Stimulated activated CD8-positive, alpha-beta memory T cell treated with anti-CD3 and anti-CD28 coated beads, Interleukin-4, amount 100 ng/mL, for 48 hours (primary cell): ENCODE measurements at places on chromosomes 2 and 18.

- no peak for DNase-seq
Observed at GRCh38 chr2:37984176-37984575, 59.1 kb downstream of the RMDN2 start.

GRCh38 chr18:36760598-36760997, 68.2 kb downstream of the TPGS2 start:
- no peak for DNase-seq

- DNase-seq, result no peak
Observed at GRCh38 chr2:137966043-137966442, 1.8 kb downstream of the HNMT start.

DNA sequence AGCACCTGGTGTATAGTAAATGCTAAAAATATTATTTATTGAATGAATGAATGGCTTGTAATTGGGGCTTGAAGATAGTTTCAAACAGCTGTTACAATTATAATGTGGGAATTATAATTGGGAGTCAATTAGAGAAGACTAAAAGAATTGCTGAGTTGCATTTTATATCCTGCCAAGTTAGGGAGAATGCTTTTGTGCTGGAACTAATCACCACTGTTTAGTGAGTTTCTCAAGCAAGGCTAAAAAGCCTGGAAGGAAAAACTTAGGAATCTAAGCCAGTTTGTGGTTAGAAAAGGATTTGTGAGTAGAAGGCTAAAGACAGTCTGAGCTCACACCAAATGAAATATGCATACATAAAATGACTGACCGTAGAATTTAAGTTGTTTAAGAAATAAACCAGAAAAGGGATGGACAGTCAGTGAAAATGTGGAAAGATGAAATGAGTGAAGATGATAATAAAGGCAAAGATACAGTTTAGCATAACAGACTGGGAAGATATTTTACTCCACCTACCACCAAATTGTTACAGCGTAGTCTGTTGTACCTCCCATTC, 647.7 kb upstream of the FSHR start:
- no peak for DNase-seq

GRCh38 chr2:30769891-30770462, 37.3 kb downstream of the CAPN13 start:
- peak; percentile 17 for DNase-seq

DNA sequence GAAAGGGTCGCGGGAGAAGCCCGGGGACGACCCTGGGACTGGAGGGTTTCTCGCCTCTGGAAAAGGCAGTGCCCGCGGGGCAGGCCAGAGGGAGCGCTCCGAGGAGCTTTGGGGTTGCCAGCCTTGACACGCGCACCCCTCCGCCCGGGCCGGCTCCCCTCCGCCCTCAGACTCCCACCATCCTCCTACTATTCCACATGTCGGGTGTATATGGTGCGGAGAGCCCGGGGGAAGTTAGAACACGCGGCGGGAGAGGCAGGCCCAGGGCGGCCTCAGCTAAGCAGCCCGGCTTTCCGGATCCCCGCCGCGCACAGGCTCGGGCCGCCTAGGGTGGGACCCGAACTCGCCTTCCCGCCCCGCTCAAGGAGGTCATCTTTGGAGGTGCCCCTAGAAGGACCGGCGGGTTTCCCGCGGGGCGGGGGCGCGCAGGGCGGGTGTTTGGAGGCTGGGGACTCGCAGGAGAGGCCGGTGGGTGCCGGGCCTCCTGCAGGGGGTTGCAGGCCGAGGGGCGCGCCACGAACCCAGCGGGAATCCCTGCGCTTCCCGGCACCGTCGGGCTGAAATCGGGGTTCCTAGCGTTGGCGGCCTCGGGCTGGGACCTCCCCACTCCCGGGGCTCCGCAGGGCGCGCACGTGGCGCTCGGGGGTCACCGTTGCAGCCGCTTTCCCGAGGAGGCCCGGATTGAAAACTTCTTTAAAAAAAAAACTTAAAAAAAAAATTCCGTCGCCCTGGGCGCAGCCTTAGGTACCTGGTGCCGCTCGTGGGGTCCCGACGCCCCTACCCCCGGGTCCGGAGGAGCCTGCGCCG, 3.7 kb downstream of the NFATC1 start:
- DNase-seq, result peak; percentile 63

DNA sequence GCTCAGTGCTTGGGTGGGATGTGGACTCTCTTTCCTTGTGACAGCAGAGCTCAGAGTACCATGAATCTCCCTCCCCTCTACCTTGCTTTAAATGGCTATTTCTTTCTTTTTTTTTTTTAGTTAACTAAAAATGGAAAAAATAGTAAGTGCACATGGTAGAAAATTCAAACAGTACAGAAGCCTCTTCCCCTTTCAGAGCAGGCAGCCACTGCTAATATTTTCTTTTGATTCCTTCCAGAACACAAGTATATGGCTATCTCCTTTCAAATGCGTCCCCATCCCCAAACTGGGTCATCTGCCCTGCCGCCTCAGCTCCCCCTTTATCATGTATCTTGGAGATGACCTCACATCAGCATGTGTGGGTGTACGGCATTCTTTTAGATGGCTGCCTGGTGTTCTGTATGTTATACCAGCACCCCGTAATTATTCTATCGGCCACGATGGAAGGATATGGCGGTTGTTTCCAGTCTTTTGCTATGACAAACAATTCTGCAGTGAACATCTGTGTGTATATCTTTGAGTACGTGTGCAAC, 70.5 kb upstream of the DLX2 start:
- DNase-seq, result no peak

DNA sequence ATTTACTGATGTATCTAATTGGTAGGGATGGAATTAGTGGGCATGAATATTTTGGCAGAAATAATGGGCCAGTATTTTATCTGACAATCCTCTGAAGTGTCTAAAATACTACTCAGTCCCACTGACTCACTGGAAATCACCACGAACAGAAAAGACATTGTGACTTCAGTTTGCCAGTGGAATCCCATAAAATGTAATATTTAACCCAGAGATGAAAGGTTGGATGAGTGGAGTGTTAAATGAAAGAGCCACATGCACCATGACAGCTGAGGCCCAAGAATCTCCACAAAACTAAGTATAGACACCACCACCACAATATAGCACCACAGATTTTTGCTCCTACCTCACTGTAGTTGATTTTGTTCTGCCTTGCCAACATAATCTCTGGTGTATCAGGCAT, 103.9 kb downstream of the NEB start:
- DNase-seq, result no peak

DNA sequence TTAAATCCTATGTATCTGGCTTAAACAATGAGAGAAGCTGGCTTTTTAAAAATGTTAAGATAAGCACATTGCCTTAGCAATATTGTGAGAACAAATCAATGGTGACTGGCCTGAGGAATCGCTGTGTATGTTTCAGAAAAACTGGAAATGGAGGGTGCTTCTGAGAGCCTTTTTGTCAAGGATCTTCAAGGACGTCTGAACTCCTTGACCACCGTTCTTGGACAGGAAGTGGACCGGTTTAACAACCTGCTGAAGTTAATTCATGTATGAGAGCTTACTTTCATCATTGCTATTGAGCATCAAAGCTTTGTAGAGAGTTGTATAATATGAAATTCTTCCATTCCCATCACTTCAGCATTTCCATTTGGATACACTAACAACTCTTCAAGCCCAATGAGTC, 72.6 kb downstream of the TRABD2A start:
- DNase-seq, result no peak

DNA sequence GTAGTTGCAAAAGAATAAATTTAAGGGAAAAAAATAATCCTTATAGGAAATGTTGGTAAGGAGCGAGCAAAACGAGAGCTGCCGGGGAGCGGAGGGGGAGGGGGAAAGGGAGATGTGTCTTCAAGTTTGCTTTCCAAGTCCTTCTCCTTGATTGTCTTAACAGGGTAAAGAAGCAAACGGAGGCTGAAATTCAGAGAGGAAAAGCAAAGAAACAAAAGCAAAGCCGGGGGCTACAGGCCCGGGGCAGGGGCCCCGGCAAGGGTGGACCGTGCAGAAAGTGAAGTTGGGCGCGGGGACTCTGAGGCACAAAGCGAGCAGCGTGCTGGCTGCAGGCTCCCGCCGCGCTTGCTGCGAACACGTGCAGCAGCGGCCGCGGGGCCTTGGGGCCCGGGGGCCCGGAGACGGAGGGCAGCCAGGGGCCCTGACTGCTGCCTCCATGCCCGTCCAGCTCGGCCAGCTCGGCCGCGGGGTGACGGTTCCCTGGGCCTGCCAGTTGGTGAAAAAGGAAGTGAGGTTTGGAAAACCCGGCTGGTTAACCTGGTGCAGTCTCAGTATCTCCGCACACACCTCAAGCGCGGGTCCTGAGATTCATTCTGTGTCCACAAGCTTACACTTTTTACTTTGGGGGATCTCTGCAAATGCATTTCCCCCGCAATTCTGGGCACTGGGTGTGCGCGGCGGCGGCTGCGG, 4.1 kb downstream of the BCL11A start:
- DNase-seq, result no peak

DNA sequence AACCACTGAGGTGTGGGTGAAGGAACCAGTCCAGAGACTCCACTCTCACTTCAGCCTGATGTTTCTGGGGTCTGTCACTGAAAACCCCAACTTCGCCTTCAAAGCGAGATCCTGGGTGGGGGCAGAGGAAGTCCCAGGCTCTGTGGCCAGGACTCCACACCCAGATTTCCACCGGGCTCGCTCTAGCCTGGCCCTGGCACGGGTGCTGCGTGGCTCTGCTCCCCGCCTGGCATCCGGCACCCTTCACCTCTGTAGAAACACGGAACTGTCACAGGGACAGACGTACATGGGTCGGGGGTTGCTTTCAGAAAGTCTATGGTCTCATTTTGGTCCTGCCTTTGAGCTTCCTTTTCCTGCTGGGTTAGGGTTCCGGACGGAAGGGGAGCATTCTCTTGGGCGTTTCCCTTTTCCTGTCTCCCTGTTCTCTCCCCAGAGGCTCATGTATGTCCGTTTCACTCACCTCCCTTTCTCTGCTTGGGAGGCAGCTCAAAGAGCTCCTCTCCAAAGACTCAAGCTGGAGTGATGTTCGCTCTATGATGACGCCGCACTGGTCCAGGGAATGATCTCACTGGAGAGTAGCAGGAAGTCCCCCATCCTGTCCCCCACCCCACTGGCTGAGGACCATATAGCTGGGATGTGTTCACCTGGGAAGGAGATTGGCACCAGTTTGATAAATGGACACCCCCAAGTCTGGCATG, 41.5 kb downstream of the ODC1 start:
- DNase-seq, result no peak

- no peak for DNase-seq
Observed at GRCh38 chr18:2338601-2339000, 232.7 kb downstream of the METTL4 start.

DNA sequence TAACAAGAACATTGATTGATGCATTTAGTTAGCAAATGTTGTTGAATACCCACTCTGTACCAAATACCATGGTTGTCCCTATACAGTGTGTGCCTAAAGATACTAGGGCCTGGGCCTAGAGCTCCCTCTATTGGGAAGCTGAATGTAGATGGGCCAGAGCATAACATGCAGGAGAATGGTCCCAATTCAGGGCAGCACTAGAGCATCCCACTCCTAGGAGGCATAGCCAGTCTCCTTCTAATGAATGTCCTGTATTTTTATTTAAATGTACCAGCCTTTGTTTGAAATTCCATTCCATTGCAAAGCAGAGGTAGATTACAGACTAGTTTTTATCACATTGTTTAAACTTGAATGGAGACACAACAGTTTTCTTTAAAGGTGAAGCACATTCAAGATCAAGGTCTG, 90.6 kb downstream of the FEZ2 start:
- DNase-seq, result peak; percentile 39

GRCh38 chr18:68466672-68467071, 248.2 kb downstream of the TMX3 start:
- DNase-seq, result no peak

DNA sequence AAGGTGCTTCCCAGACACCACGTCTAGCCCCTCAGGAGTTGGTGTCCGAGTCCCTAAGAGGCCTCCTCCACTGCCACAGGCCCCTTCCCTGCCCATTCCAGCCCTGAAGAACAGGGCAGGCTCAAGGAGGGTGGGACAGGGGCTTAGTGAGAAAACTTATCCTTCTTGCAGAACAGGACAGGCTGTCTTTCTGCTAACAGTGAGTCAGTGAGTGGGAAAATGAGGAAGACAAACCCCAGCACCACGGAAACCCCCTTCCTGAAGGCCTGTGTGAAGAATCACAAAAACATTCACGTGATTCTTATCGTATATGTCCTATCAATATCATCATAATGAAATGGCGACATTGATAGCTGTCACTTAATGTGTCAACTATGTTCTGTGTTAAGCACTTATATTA, 9.8 kb downstream of the FZD7 start:
- DNase-seq, result no peak

DNA sequence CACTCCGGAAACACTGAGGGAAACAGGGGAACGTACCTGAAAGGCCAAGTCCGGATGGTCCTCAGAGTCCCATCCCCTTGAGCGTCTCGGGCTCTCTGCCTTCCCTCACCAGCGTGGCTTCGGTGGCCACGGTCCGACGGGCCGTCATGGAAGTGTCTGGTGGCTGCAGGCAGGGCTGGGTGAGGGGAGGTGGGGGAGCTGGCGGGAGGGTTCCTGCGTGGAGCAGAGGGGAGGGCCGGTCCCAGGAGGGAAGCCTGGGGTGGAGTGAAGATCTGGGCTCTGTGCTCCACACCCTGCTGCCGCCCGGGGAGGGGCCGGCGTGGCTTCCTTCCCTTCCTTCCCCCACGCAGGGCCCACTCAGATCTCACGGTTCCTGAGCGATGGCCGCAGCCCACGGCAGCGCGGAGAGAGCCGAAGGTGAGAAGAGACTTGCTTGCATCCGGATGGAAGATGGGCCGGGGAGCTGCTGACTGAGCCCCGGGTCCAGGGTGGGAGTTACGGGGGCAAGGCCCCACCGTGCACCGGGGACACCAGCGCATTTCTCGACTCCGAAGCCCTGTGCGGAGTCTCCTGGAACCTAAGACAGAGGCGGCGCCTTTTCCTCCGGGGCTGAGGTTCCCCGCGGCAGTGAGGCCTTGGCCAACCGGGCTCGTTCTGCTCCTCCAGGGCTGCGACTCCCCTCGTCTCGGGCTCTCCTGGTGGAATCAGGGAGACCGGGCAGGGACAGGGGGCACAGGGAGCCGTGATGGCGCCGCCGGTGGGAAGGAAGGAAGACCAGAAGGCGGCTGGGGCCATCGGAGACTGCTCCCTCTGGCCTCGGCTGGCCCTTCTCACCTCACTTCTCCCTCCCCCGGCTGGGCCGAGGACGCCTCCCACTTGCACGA, 49.1 kb downstream of the KCNF1 start:
- DNase-seq, result no peak

- no peak for DNase-seq
Observed at GRCh38 chr2:36374585-36374984, 19.0 kb downstream of the CRIM1 start.
